Activated CD8-positive, alpha-beta T cell treated with anti-CD3 and anti-CD28 coated beads, Interleukin-2, amount 10 ng/mL, durations not matched to agents 7 days and 5 days (primary cell): ENCODE measurements at places on chromosomes 5 and 9.

- no peaks in the 10 kb centered on the region for H3K27me3 ChIP-seq
- H3K27ac ChIP-seq = no peak overlapping the region
- no peaks in the 10 kb centered on the region for H3K4me1 ChIP-seq
- no peak overlapping the region for H3K4me3 ChIP-seq
- no peaks in the 10 kb centered on the region for H3K36me3 ChIP-seq
These were observed 53.4 kb downstream of the INIP start for GRCh38 chr9:112664531-112664930.

- peaks cover 3% of the 10 kb centered on the region for H3K36me3 ChIP-seq
- DNase-seq = no peak
- H3K27ac ChIP-seq = no peak overlapping the region
- no peak overlapping the region for H3K4me3 ChIP-seq
These were observed 65.3 kb downstream of the GADD45G start for GRCh38 chr9:89670114-89670513.

DNA sequence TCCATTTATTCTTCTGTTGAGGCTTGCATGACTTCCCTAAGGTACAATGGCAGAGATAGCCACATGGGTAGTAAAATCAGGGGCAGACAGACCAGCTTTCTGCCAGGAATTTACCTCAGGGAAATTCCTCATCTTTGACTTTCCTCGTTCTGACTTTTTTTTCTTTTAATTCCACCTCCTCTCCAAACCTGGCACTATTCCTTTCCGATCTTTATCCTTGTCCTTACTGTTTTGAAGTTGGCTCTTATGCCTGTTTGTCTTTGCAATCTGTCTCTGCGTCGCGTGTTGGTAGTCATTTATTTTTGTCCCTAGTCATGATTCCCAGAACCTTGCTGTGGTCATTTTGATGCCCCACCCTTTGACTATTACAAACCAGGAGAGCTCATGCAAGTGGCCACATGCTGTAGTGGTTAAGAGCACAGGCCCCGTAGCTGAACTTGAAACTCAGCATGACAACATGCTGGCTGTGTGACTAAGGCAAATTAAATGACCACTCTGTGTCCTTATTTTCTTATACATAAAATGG is 19.0 kb downstream of the TMC1 start:
- H3K27me3 ChIP-seq = no peaks in the 10 kb centered on the region
- H3K27ac ChIP-seq = no peak overlapping the region
- no peaks in the 10 kb centered on the region for H3K36me3 ChIP-seq
- no peak overlapping the region for H3K4me3 ChIP-seq

DNA sequence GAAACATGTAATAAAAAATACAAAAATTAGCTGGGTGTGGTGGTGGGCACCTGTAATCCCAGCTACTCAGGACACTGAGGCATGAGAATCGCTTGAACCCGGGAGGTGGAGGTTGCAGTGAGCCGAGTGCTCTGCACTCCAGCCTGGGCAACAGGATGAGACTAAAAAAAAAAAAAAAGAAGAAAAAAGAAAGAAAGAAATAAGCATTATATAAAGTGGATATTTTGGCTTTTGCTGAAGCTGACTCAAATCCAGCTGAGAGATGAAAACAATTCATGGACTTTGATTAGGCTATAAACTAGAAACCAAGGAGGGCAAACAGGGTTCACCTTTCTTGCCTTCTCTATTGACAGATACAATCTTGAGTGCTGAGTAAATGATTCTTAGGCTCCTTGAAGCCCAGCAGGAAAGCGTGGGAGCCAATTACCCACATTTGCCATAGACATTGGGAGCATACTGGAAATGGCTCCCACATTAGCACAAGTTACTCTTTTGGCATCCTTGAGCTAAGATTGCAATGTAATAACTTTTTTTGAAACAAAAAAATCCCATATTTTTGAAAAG is 2.4 kb upstream of the BTF3 start:
- peaks cover 15% of the 10 kb centered on the region for H3K27me3 ChIP-seq
- H3K4me3 ChIP-seq = no peak overlapping the region
- DNase-seq = no peak
- H3K36me3 ChIP-seq = peaks cover 19% of the 10 kb centered on the region
- H3K4me1 ChIP-seq = peaks cover 19% of the 10 kb centered on the region

- no peak overlapping the region for H3K4me3 ChIP-seq
- DNase-seq = no peak
- no peaks in the 10 kb centered on the region for H3K36me3 ChIP-seq
- H3K4me1 ChIP-seq = peaks cover 20% of the 10 kb centered on the region
- peaks cover 9% of the 10 kb centered on the region for H3K27me3 ChIP-seq
- no peak overlapping the region for H3K27ac ChIP-seq
These were observed 129.0 kb downstream of the DAB2IP start for GRCh38 chr9:121780177-121781040.

DNA sequence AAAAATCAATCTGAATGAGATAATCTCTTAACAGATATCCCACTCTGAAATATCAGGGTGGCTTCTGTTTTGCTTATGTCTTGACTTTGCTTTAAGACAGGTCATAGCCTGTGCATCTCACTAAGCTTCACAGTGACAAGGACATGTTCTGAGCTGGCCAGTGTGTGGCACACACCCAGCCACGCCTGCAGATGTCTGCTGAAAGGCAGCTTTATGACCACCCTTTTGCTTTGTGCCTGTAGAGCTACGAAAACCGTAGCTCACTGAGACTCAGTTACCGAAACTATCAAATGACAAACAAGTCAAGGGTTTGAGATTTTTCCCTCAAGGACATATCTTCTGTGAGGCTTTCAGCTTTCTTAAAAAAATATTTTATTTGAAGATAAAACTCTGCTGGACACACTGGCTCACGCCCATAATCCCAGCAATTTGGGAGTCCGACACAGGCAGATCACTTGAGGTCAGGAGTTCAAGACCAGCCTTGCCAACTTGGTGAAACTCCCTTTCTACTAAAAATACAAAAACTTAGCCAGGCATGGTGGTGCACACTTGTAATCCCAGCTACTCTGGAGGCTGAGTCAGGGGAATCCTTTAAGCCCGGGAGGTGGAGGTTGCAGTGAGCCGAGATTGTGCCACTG is 233.2 kb downstream of the SPATA31A1 start:
- no peaks in the 10 kb centered on the region for H3K27me3 ChIP-seq
- no peak overlapping the region for H3K27ac ChIP-seq
- H3K4me1 ChIP-seq = no peaks in the 10 kb centered on the region
- DNase-seq = no peak
- H3K4me3 ChIP-seq = no peak overlapping the region

DNA sequence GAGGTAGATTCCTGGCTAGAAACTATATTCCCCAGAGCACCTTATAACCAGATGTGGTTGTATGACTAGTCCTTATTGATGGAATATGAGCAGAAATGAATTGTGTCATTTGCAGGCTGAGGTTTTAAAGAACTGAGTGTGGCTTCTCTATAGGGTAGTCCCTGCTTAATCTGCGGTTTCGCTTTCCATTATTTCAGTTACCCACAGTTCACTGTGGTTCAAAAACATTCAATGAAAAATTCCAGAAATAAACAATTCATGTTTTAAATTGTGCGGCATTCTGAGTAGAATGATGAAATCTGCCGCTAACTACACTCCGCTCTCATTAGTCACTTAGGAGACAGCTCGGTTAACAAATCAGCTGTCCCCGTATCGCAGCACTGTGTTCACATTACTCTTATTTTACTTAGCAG is 65.1 kb downstream of the ANKRD55 start:
- H3K27ac ChIP-seq = no peak overlapping the region
- H3K36me3 ChIP-seq = no peaks in the 10 kb centered on the region
- peaks cover 2% of the 10 kb centered on the region for H3K27me3 ChIP-seq
- peaks cover 22% of the 10 kb centered on the region for H3K4me1 ChIP-seq
- DNase-seq = peak; percentile 9

GRCh38 chr5:142100307-142100706 is 8.3 kb upstream of the NDFIP1 start:
- peaks cover 8% of the 10 kb centered on the region for H3K36me3 ChIP-seq
- peaks cover 51% of the 10 kb centered on the region for H3K4me1 ChIP-seq
- H3K4me3 ChIP-seq = no peak overlapping the region
- peak; percentile 17 for DNase-seq
- no peaks in the 10 kb centered on the region for H3K27me3 ChIP-seq

- H3K27me3 ChIP-seq = peaks cover 4% of the 10 kb centered on the region
- H3K27ac ChIP-seq = no peak overlapping the region
- DNase-seq = no peak
- no peak overlapping the region for H3K4me3 ChIP-seq
These were observed 190.3 kb downstream of the DCP2 start for GRCh38 chr5:113166852-113167366.

DNA sequence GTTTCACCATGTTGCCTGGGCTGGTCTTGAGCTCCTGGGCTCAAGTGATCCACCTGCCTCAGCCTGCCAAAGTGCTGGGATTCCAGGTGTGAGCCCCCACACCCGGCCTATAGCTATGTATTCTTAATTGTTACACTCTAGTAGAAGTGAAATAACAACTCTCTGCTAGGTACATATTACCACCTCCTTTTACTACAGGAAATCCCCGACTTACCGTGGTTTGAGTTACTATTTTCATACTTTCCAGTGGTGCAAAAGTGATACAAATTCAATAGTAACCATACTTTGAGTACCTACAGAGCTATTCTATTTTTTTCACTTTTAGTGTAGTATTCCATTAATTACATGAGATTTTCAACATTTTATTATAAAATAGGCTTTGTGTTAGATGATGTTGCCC is 719 bp downstream of the ARL14EPL start:
- no peak overlapping the region for H3K4me3 ChIP-seq
- H3K27ac ChIP-seq = no peak overlapping the region
- H3K36me3 ChIP-seq = no peaks in the 10 kb centered on the region
- DNase-seq = no peak
